CD8-positive, alpha-beta memory T cell (primary cell): ENCODE measurements at places on chromosomes 7 and 10. TPM values are rescaled to one million over a fixed set of nuclear protein-coding genes. Genes with fewer than 3 reads are reported as not detected.

DNA sequence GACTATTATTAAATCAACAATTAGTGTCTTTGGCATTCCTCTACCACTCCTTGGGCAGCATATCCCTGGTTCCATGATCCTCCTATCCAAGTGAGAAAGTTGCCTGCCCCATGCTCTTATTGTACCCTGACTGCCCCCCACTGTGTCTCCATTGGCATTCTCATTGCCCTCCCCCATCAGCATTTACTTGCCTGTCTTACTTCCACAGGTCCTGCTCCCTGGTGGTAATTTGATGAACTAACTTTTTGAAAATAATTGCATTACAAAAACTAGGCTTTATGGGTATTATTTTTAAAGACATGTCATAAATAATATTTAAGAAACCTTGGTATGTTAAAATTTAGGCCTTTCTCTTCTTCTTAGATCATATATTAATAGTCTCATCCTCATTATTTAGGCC lies 346.4 kb downstream of the PCLO start:
- H3K4me3 ChIP-seq, result no peak overlapping the region
- no peak for DNase-seq
- no peak overlapping the region for H3K27ac ChIP-seq
- no peaks in the 10 kb centered on the region for H3K36me3 ChIP-seq
- H3K27me3 ChIP-seq, result no peaks in the 10 kb centered on the region
- H3K4me1 ChIP-seq, result no peaks in the 10 kb centered on the region

- DNase-seq, result no peak
- H3K4me1 ChIP-seq, result peaks cover 11% of the 10 kb centered on the region
- no peaks in the 10 kb centered on the region for H3K27me3 ChIP-seq
- no peak overlapping the region for H3K27ac ChIP-seq
- H3K4me3 ChIP-seq, result no peak overlapping the region
- no peaks in the 10 kb centered on the region for H3K36me3 ChIP-seq
Observed at GRCh38 chr7:105799677-105800076, 76.7 kb downstream of the ATXN7L1 start.

- H3K4me3 ChIP-seq, result no peak overlapping the region
- H3K36me3 ChIP-seq, result no peaks in the 10 kb centered on the region
- no peak overlapping the region for H3K27ac ChIP-seq
- H3K4me1 ChIP-seq, result no peaks in the 10 kb centered on the region
- no peak for DNase-seq
Observed at GRCh38 chr7:33700001-33700899, 205.1 kb upstream of the BMPER start.

DNA sequence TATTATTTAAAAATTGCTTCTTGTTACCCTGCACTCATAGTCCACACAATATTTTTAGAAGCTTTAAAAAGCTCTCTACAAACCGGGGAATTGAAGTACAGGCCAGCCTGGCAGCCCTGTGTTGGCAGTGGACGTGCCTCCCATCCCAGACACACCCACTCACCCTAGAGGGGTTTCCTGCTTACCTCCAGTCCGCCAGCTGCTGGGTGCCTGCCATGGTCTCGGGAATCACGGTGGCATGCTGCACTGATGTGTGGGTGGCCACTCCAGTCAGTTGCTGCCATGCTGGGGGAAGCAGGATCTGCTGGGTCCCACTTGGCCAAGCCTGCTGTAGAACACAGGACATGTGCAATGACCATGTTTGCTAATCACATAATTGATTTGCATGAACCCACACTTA lies 80.4 kb downstream of the CLEC2L start:
- no peak overlapping the region for H3K27ac ChIP-seq
- peaks cover 16% of the 10 kb centered on the region for H3K36me3 ChIP-seq
- no peaks in the 10 kb centered on the region for H3K27me3 ChIP-seq
- DNase-seq, result no peak
- no peak overlapping the region for H3K4me3 ChIP-seq
- no peaks in the 10 kb centered on the region for H3K4me1 ChIP-seq

Gene CALN1
- not detected for polyA plus RNA-seq

DNA sequence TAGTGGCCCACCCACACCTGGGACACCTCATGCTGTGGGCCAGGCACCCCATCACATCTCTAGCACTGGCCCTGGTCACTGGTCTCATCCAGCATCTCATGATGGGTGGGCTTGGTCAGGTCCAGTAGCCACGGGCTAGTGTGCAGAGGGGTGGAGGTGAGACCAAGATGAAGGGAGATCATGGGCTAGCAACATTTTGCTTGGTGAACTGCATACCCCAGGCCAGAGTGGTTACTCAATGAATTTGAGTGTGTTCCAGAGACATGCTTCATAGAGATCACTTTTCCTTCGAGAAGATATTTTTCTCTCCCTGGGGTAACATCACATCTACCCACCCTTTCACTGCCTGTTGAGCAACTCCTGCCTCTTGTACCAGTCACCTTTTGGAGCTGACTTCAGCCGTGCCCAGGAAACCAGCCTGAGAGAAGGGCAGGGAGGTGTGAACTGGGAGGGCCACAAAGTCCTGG lies 44.2 kb downstream of the MINDY4 start:
- H3K27me3 ChIP-seq, result no peaks in the 10 kb centered on the region
- no peak overlapping the region for H3K4me3 ChIP-seq
- no peak for DNase-seq
- no peaks in the 10 kb centered on the region for H3K36me3 ChIP-seq

GRCh38 chr10:97169911-97170693 lies 15.7 kb downstream of the SLIT1 start:
- no peaks in the 10 kb centered on the region for H3K4me1 ChIP-seq
- no peak overlapping the region for H3K27ac ChIP-seq
- H3K4me3 ChIP-seq, result no peak overlapping the region
- H3K27me3 ChIP-seq, result no peaks in the 10 kb centered on the region
- DNase-seq, result no peak

Gene PTN
- polyA plus RNA-seq, result not detected

DNA sequence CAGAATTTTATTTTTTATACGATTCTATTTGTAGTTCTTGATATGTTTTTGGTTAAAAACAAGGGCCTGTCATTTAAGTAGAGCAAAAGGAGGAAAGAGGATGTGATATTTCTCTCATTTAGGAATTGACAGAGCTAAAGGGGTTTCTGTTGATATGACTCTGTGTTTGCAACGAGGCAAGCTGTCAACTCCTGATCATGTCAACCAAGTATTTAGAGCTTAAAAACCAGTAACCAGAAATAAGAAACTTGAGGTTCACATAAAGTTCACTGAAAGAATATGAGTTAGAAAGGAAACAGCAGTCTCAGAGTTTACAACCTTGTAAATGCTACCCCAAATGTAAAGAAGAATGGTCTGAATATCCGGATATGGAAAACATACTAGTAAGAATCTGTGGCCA lies 434.2 kb downstream of the PARD3 start:
- H3K4me1 ChIP-seq, result no peaks in the 10 kb centered on the region
- H3K36me3 ChIP-seq, result no peaks in the 10 kb centered on the region

DNA sequence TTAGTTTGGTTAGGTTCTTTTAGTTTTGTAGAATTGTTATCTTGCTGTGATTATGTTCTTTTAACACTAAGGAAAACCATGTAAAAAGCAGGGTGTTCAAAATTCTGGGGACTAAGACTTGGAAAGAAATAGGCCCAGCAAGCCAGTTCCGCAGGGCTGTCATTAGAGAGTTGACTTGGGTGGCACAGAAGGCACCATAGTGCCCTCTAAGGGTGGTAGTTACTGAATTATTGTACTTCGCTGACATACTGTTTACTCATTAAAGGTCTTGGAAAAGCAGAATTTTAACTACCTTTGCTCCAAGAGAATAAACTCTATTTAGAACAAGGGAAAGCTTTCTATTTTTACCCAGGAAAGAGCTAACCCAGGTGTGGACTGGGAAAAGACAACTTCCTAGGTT lies 86.5 kb downstream of the OTUD1 start:
- no peak for DNase-seq
- H3K27ac ChIP-seq, result no peak overlapping the region
- H3K4me1 ChIP-seq, result no peaks in the 10 kb centered on the region
- no peak overlapping the region for H3K4me3 ChIP-seq
- H3K36me3 ChIP-seq, result no peaks in the 10 kb centered on the region

Gene CYP2C19
- polyA plus RNA-seq, result not detected

DNA sequence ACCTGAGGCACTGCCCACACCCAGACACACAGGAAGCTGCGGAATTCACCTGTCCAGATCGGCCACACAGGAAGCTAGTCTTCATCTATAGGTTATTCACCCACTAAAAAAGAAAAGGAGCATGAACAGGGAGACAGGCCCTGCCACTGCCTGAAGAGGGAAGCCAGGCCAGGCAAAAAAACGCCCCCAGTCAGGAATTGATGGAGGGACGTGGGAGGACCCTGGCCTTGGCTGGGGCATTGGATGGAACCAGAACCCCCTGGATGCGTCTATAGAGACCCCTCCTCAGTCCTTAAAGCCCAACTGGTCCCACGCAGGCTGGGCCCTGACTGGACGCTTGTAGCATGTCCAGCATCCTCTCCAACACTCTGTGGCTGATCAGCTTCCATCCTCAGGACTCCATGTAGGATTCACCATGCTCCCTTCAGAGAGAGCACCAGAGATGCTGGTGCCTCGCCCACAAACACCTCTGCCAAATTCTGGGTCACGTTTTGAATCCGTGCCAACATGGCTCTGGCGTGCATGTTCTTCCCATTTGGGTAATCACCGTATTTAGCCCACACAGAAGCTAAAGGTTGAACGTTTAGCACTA lies 259.3 kb upstream of the TCERG1L start:
- no peaks in the 10 kb centered on the region for H3K36me3 ChIP-seq
- DNase-seq, result no peak
- no peaks in the 10 kb centered on the region for H3K4me1 ChIP-seq
- no peak overlapping the region for H3K27ac ChIP-seq

Gene ADCY1
- not detected for polyA plus RNA-seq

Gene SPDYE2
- polyA plus RNA-seq, result 0.28 TPM

GRCh38 chr10:49040601-49041000 lies 74.7 kb downstream of the VSTM4 start:
- H3K4me1 ChIP-seq, result no peaks in the 10 kb centered on the region
- DNase-seq, result no peak
- H3K27ac ChIP-seq, result no peak overlapping the region
- no peak overlapping the region for H3K4me3 ChIP-seq
- no peaks in the 10 kb centered on the region for H3K27me3 ChIP-seq
- no peaks in the 10 kb centered on the region for H3K36me3 ChIP-seq

GRCh38 chr10:8051109-8051821 lies 3.2 kb upstream of the GATA3 start:
- DNase-seq, result no peak
- no peak overlapping the region for H3K27ac ChIP-seq
- peaks cover 62% of the 10 kb centered on the region for H3K4me1 ChIP-seq
- peaks cover 69% of the 10 kb centered on the region for H3K27me3 ChIP-seq
- H3K36me3 ChIP-seq, result no peaks in the 10 kb centered on the region

DNA sequence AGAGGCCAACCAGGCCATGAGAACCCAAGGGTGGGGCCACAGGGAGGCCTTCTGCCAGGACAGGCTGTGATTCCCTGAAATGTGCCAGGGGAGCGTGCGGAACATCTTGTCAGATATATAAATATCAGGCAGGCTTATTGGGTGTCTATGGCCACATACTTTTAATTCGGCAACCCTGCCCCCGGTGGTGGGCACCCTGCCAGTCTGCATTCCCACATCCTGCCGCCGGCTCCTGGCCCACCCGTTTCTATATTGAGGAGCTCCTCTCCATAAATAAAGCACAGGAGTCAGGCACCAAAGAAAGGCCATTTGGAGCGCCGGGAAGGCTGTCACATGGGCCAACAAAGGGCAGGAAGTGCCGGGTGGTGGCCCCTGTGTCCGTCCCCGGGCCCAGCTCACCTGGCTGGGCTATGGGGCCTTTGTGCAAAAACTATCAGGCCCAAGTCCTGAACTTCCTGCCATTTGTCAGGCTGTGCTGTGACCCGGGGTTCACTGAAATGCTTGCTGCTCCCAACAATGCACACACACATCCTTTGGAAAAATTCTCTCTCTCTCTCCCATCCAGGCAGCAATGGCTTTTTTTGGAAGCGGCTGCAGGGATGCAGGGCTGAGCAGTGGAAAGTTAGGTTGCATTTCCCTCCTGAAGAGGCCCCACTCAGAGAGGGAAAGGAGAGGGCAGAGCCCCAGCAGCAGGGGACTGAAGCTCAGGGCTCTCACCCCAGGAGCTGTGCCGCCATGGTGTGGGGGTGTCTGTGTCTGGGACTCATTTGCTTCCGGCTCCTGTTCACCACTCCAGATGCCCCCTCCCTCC lies 25.0 kb upstream of the PODXL start:
- no peaks in the 10 kb centered on the region for H3K27me3 ChIP-seq
- H3K4me1 ChIP-seq, result no peaks in the 10 kb centered on the region
- H3K36me3 ChIP-seq, result no peaks in the 10 kb centered on the region
- DNase-seq, result no peak

Gene POT1
- 21.8 TPM for polyA plus RNA-seq

Gene C10orf67
- 0.26 TPM for polyA plus RNA-seq

DNA sequence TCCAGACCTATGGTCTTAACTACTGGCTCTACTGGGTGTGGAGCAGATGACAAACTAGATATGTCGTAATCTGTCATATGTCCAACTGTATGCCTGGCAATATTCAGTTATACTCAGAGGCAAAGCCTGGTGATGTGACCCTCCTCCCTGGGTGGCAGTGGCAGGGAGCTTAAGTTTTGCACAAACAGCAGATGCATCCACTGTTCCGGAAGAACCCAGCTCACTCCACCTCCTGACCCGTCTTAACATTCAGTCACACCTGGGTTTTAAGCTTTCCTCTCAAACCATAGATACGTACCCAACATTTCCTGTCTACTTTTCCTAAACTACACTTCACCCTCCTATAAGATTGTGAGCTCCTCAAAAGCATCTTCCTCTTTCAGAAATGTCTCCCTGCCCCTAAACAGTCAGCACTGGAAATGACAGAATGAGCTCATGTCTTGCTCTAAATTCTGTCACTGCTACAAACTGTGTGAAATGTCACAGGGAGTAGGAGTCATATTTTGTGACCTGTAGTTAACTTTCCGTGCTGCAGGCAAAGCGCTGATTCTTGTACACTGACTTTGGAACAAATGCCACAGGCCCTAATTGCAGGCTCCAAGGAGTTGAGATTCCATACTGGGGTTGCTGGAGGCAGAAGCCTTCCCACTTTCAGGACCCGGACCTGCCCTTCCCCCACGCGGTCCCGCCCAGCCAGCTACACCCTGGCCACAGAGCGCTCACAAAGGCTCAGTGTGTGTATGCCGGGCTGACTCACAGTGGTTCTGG lies 23.9 kb downstream of the SCD start:
- peak overlapping the region; percentile 80 for H3K27ac ChIP-seq
- H3K4me1 ChIP-seq, result peaks cover 41% of the 10 kb centered on the region
- no peaks in the 10 kb centered on the region for H3K36me3 ChIP-seq

DNA sequence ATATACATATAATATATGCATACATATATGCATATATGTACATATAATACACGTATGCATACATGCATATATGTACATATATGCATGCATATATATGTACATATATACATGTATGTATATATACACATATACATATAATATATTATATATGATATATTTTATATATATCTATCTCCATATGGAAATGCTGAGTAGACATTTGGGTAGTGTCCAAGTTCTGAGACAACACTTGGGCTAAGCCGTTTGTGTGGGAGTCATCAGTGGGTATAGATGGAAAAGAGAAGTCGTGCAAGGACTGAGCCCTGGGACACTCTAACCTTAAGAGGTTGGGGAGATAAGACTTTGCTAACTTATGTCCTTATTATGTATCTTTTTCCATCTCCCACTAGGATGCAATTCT lies 165.2 kb upstream of the PODXL start:
- H3K27ac ChIP-seq, result no peak overlapping the region
- no peaks in the 10 kb centered on the region for H3K4me1 ChIP-seq
- DNase-seq, result no peak
- no peak overlapping the region for H3K4me3 ChIP-seq
- no peaks in the 10 kb centered on the region for H3K27me3 ChIP-seq
- H3K36me3 ChIP-seq, result no peaks in the 10 kb centered on the region

- no peaks in the 10 kb centered on the region for H3K27me3 ChIP-seq
- H3K36me3 ChIP-seq, result no peaks in the 10 kb centered on the region
- H3K4me3 ChIP-seq, result no peak overlapping the region
- no peak for DNase-seq
- H3K4me1 ChIP-seq, result no peaks in the 10 kb centered on the region
Observed at GRCh38 chr7:25845464-25845863, 306.5 kb upstream of the NFE2L3 start.
